Left ventricle myocardium inferior (tissue), 1 donor: ENCODE measurements at places on chromosomes 6 and 20. TPM values are rescaled to one million over a fixed set of nuclear protein-coding genes. Genes with fewer than 3 reads are reported as not detected.

Gene PKHD1
- not detected for total RNA-seq

Gene SLCO4A1
- total RNA-seq = 12.7 TPM

Gene C6orf163
- total RNA-seq = 1.6 TPM

Gene PREP
- 25.2 TPM for total RNA-seq

Gene ENPP5
- 3.0 TPM for total RNA-seq

DNA sequence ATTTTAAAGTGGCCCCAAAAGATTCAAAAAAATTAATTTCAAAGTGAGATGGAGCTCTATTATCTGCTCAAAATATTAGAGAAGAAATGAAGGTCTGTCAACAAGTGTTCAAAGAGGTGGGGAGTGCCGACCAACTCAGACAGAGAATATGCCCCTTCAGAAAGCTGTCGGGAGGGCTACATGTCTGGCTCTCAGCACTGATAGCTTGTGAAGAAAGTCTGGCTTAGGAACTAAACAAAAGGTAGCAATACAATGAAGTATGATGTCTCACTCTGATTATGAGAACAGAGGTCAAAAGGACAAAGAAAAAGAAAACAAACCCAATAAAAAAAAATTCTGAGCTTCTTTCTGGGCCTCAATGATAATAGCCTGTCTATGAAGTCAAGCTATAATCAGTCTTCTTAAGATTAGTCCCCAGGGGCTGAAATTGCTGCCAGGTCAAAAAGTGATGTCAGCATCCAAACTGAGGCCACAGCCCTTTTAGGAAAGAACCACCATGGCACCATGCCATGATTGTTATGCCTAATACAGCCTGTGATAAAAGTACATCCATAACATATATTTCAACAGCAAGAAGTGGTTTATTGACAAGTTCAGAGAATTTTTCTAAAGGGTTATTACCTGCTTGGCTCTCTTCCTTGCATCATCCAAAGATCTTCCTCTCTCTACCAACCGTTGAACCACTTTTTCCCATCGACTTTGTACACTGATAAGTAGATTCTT, 150.9 kb downstream of the DST start:
- H3K36me3 ChIP-seq = peaks cover 76% of the 10 kb centered on the region

DNA sequence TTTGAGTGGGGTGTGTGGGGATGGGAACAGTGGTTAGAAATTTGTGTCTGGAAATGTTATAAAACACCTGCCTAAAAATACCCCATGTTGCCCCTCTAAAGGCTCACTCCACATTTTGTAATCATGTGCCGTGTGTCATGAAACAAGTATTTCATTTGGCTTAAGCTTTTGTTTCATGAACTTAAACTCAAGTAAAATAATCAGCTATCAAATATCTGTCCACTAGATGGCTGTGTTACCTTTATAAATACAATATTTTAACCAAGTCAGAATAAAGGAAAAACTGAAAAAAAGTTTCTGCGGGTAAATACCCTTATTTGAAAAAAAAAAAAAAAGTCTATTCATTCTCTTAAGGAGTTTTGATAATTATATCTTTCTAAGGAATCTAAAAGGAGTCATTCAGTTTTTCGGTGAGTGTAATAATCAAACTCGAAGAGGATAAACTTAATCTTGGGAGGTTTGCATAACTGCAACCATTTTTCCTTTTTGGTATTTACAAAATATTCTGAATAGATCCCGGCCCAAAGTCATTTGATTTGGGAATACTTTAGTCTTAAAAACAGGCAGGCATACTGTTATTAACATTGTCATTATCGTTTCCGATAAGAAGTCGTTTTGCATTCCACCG, 29.9 kb upstream of the MTRF1L start:
- H3K27me3 ChIP-seq = no peaks in the 10 kb centered on the region
- no peak overlapping the region for H3K27ac ChIP-seq

- H3K27ac ChIP-seq = no peak overlapping the region
- DNase-seq = no peak
- no peak overlapping the region for H3K4me3 ChIP-seq
- no peaks in the 10 kb centered on the region for H3K27me3 ChIP-seq
- no peaks in the 10 kb centered on the region for H3K4me1 ChIP-seq
- no peaks in the 10 kb centered on the region for H3K36me3 ChIP-seq
Measured at GRCh38 chr6:116159782-116160524, 34.0 kb upstream of the COL10A1 start.

DNA sequence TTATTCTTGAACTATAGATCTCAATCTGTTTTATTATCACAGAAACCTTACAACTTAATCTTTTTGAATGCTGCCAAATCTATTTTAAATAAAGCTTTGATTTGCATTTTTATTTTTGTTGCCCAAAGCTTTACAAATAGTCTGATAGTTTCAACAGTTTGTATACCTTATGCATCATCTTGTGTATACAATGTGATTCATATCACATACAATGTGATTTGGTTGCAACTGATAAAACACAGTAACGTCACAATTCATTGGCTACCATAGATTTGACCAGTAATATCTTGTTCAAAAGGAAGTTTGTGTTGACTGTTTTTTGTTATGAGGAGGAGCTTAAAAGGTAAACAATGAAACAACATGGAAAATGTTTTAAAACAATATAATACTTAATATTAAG, 110.9 kb downstream of the EYA4 start:
- H3K36me3 ChIP-seq = no peaks in the 10 kb centered on the region
- DNase-seq = no peak
- H3K27me3 ChIP-seq = no peaks in the 10 kb centered on the region
- no peak overlapping the region for H3K4me3 ChIP-seq
- H3K4me1 ChIP-seq = peaks cover 19% of the 10 kb centered on the region
- H3K27ac ChIP-seq = no peak overlapping the region

- DNase-seq = no peak
- H3K4me1 ChIP-seq = no peaks in the 10 kb centered on the region
- no peak overlapping the region for H3K27ac ChIP-seq
- peaks cover 9% of the 10 kb centered on the region for H3K27me3 ChIP-seq
Measured at GRCh38 chr20:10007747-10008146, 27.0 kb upstream of the ANKEF1 start.

DNA sequence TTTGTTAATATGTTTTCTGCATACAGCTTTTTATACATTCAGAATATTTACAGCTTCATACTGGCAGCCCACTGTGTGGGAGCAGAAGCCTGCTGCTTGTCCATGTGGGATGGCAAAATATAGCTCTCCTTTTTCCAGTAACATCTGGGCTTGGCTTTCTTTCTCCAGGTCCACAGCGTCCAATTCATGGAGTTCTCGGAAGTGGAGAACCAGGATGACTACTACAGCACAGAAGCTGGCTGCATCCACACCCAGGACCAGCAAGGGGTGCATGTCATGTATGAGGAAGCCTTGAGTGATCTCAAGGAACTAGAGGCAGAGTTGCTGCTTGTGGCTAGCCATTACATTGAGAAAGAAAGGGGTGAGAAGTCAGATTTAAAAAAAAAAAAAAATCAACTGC, 143.1 kb downstream of the CD164 start:
- H3K36me3 ChIP-seq = no peaks in the 10 kb centered on the region
- peaks cover 31% of the 10 kb centered on the region for H3K4me1 ChIP-seq
- no peak for DNase-seq
